ENCODE measurements at places on chromosomes 4 and X.

GRCh38 chr4:13365195-13365594, 118.9 kb downstream of the RAB28 start:
- H3K4me1 ChIP-seq: no peaks in the 10 kb centered on the region
- no peak for DNase-seq
- no peaks in the 10 kb centered on the region for H3K36me3 ChIP-seq
- no peak overlapping the region for H3K27ac ChIP-seq
- H3K4me3 ChIP-seq: no peak overlapping the region

DNA sequence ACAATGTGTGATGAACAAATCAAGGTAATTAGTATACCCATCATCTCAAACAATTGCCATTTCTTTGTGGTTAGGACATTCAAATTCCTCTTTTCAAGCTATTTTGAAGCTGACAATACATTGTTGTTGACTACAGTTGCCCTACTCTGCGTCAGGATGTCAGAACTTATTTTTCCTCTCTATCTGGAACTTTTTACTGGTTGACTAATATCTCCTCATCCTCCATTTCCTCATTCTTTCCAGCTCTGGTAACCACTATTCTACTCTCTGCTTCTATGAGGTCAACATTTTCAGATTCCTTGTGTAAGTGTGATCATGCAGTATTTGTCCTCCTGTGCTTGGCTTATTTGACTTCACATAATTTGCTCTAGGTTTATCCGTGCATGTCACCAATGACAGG, 240.5 kb upstream of the HS3ST1 start:
- no peak overlapping the region for H3K4me3 ChIP-seq
- no peaks in the 10 kb centered on the region for H3K4me1 ChIP-seq
- no peaks in the 10 kb centered on the region for H3K36me3 ChIP-seq
- H3K27ac ChIP-seq: no peak overlapping the region

GRCh38 chr4:121717680-121718237, 21.0 kb upstream of the ANXA5 start:
- no peaks in the 10 kb centered on the region for H3K27me3 ChIP-seq
- H3K4me1 ChIP-seq: no peaks in the 10 kb centered on the region
- H3K36me3 ChIP-seq: no peaks in the 10 kb centered on the region
- no peak overlapping the region for H3K27ac ChIP-seq
- no peak for DNase-seq

DNA sequence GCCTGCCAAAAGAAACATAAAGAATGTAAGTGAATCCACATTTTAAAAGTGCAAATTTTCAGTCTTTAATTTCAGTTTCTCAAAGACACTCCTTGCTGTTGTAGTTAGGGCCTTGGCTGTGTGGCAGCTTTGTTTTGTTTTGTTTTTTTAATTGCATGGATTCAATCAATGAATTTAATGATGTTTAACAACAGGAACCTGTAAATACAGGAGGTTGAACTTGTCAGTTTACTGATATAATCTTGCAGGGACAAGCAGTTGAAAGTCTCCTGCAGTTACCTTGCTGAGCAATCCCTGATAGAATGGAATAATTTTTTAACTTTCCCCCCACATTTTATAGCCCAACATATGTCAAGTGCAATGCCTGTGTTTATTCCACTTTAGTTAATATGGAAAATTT, 528.3 kb upstream of the PCDH7 start:
- H3K36me3 ChIP-seq: no peaks in the 10 kb centered on the region
- DNase-seq: no peak
- H3K27me3 ChIP-seq: no peaks in the 10 kb centered on the region

GRCh38 chr4:110682311-110682710, 59.4 kb upstream of the PITX2 start:
- no peaks in the 10 kb centered on the region for H3K27me3 ChIP-seq
- H3K4me1 ChIP-seq: no peaks in the 10 kb centered on the region
- H3K4me3 ChIP-seq: no peak overlapping the region
- no peak overlapping the region for H3K27ac ChIP-seq

DNA sequence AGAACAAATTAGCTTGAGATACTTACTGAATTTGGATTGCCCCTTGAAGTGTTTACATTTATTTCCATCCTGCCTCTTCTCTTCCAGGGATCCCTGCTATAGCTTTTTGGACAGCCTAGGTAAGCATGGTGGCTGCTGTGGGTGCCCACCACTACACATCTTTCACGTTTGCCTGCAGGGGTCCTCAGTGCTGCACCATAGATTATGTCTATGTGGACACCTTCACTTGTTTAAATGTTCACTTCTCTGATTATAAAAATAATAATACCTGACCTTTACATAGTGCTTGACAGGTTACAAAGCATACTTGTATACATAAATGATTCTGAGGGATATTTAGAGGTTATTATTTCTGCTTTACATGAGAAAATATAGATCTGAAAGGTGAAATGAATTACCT, 67.9 kb upstream of the SLC4A4 start:
- H3K27me3 ChIP-seq: no peaks in the 10 kb centered on the region
- no peak overlapping the region for H3K27ac ChIP-seq
- no peaks in the 10 kb centered on the region for H3K36me3 ChIP-seq

GRCh38 chrX:105038672-105039328, 181.7 kb downstream of the TEX13A start:
- no peak overlapping the region for H3K4me3 ChIP-seq
- H3K36me3 ChIP-seq: no peaks in the 10 kb centered on the region
- no peak overlapping the region for H3K27ac ChIP-seq
- no peak for DNase-seq

GRCh38 chr4:10554694-10555093, 97.5 kb upstream of the ZNF518B start:
- H3K36me3 ChIP-seq: no peaks in the 10 kb centered on the region
- no peaks in the 10 kb centered on the region for H3K4me1 ChIP-seq
- no peak overlapping the region for H3K27ac ChIP-seq
- no peak for DNase-seq
- no peak overlapping the region for H3K4me3 ChIP-seq
- H3K27me3 ChIP-seq: no peaks in the 10 kb centered on the region

DNA sequence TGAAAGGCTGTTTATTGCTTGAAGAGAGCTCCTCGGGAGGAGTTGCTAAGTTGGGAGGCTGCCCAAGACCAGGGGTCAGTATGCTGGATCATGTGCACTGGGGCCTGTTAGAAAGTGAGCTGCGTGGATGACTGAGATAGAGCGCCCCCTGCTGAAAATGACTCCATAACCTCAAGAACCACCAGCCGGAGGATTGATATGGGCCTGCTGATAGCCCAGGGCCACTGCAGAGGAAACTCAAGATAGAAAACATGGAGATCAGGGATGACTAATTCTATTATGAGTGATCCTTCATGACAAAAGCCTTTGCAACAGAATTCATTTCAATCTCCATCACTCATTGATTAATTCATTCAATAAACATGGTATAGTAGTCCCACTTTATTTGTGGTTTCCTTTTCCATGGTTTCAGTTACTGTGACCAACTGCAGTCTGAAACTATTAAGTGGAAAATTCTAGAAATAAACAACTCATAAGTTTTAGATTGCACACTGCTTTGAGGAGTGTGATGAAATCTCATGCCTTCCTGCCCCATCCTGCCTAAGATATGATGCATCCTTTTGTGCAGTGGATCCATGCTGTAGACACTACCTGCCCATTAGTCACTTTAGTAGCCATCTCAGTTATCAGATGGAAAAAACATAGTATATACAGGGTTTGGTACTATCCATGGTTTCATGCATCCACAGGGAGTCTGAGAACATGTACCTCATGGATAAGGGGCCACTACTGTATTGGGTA, 126.7 kb upstream of the MBNL3 start:
- no peaks in the 10 kb centered on the region for H3K27me3 ChIP-seq
- H3K27ac ChIP-seq: no peak overlapping the region
- no peaks in the 10 kb centered on the region for H3K4me1 ChIP-seq
- H3K36me3 ChIP-seq: no peaks in the 10 kb centered on the region
- H3K4me3 ChIP-seq: no peak overlapping the region

- no peak for DNase-seq
- no peaks in the 10 kb centered on the region for H3K36me3 ChIP-seq
- H3K27me3 ChIP-seq: no peaks in the 10 kb centered on the region
- H3K4me3 ChIP-seq: no peak overlapping the region
These were observed 207.3 kb upstream of the PABPC4L start for GRCh38 chr4:134408897-134409296.

- peak overlapping the region; percentile 68 for H3K27ac ChIP-seq
- no peaks in the 10 kb centered on the region for H3K36me3 ChIP-seq
- no peak for DNase-seq
- no peaks in the 10 kb centered on the region for H3K27me3 ChIP-seq
These were observed 52.0 kb downstream of the TBC1D14 start for GRCh38 chr4:6961496-6962210.

GRCh38 chr4:119589165-119589564, 39.4 kb downstream of the PDE5A start:
- H3K36me3 ChIP-seq: no peaks in the 10 kb centered on the region
- H3K27ac ChIP-seq: no peak overlapping the region
- H3K4me3 ChIP-seq: no peak overlapping the region
